Right renal cortex interstitium (tissue), 3 donors: ENCODE measurements at places on chromosomes 6 and 20. TPM values are rescaled to one million over a fixed set of nuclear protein-coding genes. Genes with fewer than 3 reads are reported as not detected.

GRCh38 chr6:150297327-150298029 is 71.3 kb upstream of the IYD start:
- no peak for DNase-seq

TMEM151B gene
- polyA plus RNA-seq: 0.60 TPM

DNA sequence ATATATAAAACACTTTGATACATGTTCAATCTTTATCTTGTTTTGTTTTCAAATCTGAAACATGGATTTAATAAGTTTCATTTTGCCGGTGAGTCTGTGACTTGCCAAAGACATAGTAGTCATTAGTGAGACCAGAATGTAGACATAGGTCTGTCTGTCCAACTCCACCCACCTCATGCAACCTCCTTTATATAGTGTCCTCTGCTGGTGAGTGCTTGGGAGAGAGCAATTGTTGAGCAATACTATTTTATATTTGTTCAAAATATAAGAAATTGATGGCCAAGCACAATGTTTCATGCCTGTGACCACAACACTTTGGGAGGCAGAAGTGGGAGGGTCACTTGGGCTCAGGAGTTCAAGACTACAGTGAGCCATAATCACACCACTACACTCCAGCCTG is 10.8 kb upstream of the LY86 start:
- DNase-seq: no peak

DNA sequence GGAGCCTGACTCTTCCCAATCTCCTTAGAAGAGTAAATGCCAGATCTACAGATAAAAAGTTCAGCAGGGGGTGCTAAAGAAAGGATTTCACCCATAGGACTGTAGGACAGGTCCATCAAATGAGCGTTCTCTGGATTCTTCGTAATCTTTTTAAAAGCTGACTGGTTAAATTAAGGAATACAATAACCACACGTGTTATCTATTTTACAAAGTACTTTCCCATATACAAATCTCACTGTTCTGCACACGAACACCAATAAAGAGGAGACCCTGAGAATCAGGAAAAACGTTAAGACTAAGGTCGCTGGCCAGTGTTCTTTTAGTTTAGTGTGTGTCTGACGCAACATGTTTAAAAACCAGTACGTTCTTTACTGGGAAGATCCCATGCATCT is 542 bp downstream of the TUBE1 start:
- peak; percentile 47 for DNase-seq

GRCh38 chr6:43258807-43259686 is 15.8 kb downstream of the TTBK1 start:
- no peak for DNase-seq

TBC1D20 gene
- polyA plus RNA-seq: 35.5 TPM

- DNase-seq: no peak
Measured at GRCh38 chr6:45514454-45515230, 136.9 kb upstream of the SUPT3H start.

DNA sequence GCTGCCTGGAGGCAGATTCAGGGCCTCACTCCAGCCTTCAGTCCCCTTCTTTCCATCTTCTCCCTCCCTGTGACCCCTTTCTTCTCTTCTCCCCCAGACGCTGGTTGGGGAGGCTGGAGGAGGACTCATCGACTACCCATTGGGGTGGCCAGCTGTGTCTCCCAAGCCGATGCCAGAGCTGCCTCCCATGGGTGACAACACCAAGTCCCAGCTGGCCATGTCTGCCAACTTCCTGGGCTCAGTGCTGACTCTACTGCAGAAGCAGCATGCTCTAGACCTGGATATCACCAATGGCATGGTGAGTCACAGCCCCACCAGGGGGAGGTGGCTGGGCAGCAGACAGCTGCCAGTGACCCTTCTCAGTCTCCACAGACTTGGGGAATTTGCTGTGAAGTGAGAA is 12.9 kb downstream of the BPIFB4 start:
- no peak for DNase-seq

ROS1 gene
- 0.12 TPM for polyA plus RNA-seq

DNA sequence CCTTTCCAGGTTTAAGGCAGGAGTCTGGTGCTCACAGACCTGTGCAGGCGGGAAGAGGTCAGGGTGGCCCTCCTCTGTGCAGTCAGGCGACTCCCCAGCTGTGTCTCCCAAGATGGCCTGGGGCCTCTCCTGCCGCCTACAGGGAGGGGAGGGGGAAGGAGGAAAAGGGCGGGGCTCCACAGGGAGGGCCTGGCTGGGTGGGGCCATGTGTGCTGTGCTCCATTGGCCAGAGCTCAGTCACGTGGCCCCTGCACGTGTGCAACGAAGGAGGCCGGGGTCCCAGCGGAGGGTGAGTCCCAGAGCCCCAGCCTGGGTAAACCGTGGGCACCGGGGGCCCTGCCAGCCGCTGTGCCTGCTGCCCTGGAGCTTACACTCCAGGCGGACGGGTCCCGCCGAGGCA is 211.6 kb downstream of the ZDHHC14 start:
- no peak for DNase-seq

TMEM170B gene
- polyA plus RNA-seq: 9.2 TPM

- DNase-seq: no peak
Measured at GRCh38 chr6:116560130-116560529, 6.6 kb downstream of the CALHM4 start.
